ENCODE measurements at places on chromosomes 16 and 17.
A peak's percentile ranks its signal among the peaks of the same experiment; 100 is the strongest.

- DNase-seq, result no peak
These were observed 19.3 kb upstream of the NSMCE1 start for GRCh38 chr16:27287887-27288286.

GRCh38 chr16:53973021-53973420 lies 269.1 kb downstream of the FTO start:
- DNase-seq, result no peak

DNA sequence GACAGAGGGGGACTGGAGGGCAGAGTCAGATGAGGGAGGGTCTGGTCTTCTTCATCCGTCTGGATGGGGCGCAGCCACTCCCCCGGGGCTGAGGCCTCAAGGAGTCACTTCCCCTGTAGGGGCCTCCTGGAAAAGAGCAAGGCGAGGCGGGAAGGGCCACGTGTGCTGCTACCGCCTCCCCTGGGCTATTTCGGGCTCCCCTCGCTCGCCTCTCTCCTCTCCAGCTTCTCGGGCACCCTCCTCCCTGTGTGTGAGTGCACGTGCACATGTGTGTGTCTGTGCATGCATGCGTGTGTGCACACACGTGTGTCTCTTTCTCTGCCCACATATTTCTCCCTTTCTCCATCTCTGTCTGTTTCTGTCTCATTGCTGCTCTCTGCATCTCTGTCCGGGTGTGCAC lies 10.1 kb downstream of the GSG1L start:
- DNase-seq, result no peak

DNA sequence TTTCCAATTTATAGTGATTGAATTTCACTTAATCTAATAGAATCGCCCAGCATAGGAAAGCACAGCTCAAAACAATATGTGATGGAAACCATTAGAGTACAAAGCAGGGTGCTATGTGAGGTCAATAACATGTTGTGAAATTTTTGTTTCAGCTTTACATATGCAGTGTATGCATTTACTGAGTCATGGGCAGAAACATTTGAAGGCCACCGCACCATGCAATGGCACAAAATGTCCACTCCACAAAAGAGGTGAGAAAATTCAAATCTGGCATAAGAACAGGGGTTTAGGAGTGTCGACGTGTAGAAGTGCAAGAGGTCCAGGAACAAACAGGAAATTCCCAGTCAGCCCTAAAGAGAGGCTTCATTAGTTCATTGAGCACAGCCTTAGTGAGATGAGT lies 131.2 kb downstream of the ANKFN1 start:
- no peak for DNase-seq

- DNase-seq, result peak; percentile 22
These were observed 235.2 kb downstream of the C16orf78 start for GRCh38 chr16:49608779-49609178.

DNA sequence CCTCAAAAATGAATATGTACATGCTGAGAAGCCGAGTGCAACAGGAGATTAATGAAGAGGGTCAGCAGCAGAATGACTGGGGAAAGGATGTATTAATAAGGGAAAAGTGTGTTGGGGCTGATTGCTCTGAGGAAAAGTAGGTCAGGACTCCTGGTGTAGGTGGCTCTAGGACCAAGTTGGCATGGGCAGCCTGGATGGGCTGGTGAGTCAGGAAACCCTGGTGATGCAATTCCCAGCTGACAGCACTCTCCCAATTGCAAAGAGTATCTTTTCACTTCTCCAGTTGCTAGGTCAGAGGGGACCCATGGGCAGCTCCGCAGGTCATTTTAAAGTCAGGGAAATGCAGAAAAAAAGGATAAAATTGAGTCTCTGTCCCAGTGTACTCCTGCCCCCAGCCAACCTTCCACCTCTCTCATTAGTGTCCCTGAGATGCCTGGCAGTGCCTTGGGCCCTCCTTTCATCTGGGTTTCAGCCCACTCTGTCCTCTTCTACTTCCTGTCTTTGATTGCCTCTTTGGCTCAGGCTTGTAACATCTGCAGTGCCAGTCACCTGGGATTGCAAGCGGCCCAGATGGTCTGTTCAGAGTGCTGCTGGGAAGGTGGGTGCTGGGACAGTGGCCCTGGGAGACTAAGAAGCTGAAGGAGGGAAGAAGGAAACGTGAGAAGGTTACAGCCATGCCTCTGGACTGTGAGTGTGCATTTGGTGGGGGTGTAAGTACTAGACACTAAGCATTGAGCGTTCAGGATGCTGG lies 2177.2 kb downstream of the TP53TG3F start:
- no peak for DNase-seq

- no peak for DNase-seq
These were observed 58.6 kb downstream of the PECAM1 start for GRCh38 chr17:64331931-64332493.

DNA sequence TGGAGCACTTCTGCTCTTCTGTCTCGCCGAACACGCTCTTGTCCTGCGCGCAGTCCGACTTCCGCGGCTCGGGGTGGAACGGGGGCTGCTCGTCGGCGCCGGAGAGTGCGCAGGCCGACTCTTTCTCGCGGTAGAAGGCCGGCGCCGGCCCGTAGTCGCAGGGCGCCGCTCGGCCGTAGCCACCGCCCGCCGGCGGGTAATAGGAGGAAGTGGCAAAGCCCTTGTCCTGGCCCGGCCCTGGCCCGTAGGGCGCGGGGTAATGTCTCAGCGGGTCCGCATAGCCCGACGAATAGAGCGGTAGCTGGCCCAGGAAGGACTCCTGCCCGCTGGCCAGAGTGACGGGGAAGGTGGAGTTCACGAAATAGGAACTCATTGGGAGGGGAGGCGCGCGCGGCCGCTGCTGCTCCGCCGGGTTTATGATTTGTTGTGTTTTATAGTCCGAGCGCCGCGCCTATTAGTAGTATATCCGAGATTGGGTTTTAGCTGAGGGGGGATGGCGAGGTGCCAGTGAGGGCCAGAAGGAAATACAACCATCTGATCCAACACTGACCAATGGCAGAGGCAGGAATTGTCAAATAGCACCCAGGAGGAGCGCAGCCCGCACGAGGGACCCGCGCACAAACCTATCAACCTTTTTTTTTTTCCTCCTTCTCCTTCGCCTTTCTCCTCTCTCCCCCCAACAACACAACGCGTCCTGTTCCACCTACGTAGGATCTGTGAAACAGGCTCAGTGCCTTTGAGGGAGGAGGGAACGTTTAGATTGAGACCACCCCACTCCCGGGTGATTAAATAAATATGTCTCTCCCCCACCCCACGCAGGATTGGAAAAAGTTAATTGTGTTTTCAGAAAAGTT lies 4.4 kb upstream of the HOXB5 start:
- DNase-seq, result peak; percentile 91

DNA sequence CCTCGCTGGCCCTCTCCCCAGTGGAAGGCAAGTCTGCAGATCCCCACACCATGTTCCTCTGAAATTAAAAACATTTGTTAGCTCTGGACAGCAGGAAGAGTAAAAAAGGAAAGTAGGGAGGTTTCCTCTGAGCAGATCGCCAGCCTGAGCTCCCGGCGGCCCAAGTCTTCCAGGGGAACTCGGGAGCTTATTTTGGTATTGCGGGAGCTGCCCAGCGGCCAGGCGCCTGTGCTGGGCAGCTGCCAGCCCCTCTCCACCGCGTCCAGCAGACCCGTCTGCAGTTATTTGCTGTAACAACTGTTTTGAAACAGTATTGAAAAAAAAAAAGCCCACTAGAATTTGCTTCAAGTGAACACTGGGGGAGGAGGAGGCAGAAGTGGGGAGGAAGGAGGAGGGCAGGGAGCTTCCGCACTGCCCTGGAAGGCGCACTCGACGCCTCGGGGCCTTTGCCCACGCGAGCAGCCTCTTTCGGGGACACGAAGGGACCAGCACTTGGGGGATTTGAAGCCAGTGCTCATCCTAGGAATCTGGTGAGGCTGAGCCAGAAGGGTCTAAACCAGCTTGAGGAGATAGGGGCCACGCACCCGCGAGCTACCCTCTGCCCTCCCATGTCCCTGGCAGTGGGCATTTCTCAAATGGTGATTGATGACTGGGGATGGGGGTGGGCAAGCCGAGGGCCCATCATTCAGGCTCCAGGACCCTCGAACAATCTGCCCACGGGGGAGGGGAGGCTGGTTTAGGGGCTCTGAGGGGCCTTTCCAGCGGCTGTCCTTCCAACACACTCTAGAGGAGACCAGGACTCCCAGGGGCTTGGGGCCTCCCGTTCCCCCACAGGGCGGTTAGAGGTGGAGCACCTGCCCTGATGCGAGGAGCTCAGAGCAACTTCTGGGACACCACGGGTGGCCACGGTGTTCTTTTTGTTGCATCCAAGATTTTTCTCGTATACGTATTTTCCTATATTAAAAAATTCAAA lies 3.0 kb upstream of the BAHCC1 start:
- DNase-seq, result no peak

GRCh38 chr16:58280846-58281301 lies 14.0 kb downstream of the PRSS54 start:
- DNase-seq, result peak; percentile 66

- DNase-seq, result no peak
These were observed 666.7 kb upstream of the GOT2 start for GRCh38 chr16:59400830-59401229.

DNA sequence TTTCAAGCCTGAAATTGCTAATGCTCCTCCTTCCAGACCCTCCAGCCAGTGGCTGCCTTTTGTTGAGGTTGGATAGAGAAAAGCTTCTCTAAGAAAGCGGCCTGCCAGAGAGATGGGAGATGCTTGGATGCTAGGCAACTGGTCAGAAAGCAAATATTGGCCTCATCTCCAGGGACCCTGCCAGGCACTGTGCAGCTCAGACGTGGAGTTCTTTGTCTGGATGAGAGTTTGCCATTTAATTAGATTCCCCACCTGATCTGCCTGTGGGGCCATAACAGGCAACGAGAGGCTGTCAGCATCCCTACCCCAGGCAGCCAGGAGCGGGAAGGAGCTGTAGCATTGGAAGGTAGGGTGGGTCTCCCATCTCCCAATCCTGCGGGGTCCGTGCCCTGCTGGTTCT lies 52.7 kb downstream of the ASIC2 start:
- DNase-seq, result no peak

DNA sequence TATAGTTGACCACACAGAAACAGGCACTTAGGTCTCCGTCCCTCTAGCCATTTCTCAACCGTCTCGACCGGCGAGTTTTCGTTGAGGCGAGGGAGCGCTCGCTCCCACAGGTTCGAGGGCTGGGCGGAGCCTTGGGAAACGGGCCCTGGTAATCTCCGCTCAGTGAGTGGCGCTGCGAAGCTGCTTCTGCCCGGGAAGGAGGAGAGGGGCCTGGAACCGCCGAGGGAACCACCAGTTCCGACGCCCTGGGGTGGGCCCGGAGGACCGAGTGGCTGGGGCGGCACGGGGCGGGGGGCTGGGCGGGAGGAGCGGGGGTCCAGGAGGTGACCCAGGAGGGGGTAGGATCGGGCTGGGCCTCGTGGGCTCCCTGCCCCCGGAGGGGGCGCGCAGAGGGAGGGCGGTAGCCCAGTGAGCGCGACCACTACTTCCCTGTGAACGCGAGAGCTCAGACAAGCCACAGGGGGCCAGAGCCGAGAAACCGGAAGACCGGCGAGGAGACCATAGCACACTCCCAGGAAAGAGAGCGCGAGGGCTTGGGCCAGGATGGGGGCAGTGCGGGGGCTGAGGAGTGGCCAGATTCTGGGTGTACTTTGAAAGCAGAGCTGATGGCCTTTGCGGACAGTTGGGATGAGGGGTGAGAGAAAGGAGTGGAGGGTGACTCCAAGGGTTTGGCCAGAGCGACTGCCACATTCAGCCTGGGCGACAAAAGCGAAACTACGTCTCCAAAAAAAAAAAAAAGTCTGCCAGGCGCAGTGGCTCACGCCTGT lies 29.9 kb upstream of the ARL4D start:
- DNase-seq, result peak; percentile 62

Measured in A172 (cell line).